ENCODE measurements at places on chromosomes 7 and 10.
A peak's percentile ranks its signal among the peaks of the same experiment; 100 is the strongest.

- DNase-seq, result peak; percentile 20
These were observed 125.2 kb upstream of the RET start for GRCh38 chr10:42951486-42952251.

- no peak for DNase-seq
These were observed 9.4 kb downstream of the FASTK start for GRCh38 chr7:151071032-151071866.

- no peak for DNase-seq
These were observed 8.3 kb upstream of the ZNF783 start for GRCh38 chr7:149253665-149254064.

- DNase-seq, result no peak
These were observed 52.8 kb downstream of the P4HA1 start for GRCh38 chr10:73043766-73044377.

DNA sequence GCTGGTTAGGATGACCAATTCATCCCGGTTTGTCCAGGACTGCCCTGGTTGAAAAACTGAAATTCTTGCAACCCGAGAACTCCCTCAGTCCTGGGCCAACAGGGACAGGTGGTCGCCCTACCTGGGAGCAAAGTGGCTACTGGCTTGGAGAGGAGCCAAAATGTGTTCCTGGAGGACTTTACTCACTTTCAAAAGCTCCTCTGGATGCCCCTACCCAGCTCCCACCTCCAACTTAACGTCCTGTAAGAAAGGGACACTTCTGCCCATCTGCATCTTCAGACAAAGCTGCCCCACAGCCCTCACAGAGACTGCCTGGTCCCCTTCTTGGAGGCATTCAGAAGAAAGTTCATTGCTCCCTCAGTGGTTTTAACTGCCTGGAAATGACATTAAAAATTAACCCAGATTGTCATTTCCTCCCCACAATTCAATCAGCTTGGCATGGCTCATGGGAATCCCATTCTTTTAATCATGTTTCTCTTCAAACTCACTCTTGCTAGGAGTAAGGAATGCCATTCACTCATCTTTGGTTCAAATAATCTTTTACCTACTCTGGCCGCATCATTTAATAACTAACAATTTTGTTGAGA is 24.0 kb upstream of the HSPA12A start:
- no peak for DNase-seq

DNA sequence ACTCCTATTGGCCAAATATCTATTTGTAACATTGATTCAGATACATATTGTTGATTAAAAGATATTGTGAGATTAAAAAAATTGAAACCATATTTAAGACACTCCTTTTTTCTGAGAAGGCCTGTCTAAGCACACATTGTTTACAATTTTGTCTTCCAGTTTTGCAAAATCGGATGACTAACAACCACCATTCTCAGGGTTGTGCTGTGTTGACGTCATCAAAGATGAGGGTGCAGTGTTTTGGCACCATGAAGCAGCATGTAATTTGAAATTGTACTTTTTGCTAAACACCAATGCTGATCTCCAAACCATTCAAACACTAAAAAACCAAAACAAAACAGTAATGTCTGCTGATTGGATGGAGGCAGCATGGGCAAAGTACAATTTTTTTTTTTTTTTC is 7.4 kb downstream of the CREB5 start:
- no peak for DNase-seq

DNA sequence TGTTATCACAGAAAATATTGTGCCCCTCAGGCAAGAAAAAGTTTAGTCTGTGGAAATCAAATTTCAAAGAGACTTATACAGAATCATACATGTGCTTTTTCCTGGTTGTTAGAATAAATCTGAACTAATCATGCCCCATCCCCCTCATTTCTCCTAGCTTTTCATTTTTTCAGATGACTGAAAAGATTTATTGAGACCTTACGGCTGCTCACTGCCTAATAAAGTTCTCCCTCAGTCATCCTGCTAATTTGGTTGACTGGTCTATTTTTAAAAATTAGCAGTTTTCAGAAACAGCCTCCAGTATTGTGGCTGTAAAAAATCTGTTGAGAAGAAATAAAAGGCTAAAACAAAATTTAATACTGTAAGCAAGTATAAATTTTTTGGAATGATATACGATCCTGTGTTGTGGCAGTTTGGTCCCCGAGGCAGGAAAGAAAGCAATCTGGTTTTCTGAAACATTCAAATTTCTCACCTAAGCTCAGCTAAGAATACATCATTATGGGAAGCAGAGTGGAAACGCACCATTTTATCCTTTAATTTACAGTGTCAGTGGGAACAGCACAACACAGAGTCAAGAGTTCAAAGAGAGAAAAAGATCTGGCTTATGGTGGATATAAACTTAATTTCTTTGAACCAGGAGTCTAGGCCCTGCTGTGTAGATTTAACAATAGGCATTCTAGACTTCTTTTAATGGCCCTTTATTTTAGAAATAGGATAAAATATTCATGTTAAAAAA is 144.4 kb downstream of the KCND2 start:
- no peak for DNase-seq

GRCh38 chr7:50292165-50292757 is 12.3 kb upstream of the IKZF1 start:
- DNase-seq, result no peak

GRCh38 chr7:142308326-142308725 is 50.5 kb upstream of the PRSS58 start:
- DNase-seq, result no peak

DNA sequence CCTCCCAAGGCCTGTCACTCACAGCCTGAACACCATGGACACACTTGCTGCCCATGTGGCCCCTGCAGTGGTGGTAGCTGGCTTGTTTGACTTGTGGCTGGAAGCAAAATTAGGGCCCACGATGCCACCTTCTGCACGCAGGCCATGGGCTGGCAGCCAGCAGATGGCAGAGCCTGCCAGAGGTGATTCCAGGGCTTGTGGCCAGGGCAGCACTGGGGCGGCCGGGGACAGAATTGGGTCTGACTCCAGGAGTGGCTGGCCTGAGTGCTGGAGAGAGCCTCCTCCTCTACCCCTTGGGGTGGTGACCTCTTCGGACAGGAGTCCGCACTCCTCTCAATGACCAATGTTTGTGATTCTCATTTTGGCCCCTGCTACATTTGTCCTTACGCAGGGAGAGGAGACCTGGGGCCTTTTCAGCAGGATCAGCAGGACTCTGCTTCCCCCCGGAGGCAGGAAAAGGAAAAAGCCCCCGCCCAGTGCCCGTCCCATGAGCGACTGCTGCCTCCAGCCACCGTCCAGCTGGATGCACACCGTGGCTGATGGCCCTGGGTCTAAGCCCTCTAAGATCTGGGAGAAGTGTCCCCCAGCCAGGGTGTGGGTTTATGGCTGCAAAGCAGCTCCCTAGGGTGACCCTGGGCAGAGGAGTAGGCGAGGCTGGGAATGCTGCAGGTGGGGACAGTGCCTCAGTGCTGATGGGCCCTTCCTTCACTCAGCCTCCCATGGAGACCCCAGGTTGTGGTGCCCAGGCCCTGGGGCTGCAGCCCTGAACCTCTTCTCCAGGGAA is 26.5 kb downstream of the DNAJB12 start:
- peak; percentile 52 for DNase-seq

GRCh38 chr10:30529373-30529998 is 95.5 kb downstream of the MAP3K8 start:
- DNase-seq, result peak; percentile 64

DNA sequence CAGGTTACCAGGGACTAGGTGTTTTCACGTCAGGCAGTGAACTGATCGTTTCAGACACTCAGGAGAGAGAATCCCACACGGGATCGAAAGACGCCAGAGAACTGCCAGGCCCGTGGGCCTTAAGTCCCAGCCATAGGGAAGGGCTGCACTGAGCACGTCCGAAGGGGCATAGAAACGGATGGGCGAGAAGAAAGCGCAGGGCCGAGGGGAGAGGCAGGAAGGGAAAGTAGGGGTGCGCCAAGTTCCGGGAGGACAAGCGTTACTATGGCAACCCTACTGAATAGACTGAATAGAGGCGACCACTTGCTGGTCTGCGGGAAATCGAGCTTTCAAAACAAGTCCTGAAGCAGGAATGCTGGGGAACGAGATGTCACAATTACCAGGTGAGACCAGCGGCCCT is 421.3 kb upstream of the NUPR2 start:
- DNase-seq, result no peak

DNA sequence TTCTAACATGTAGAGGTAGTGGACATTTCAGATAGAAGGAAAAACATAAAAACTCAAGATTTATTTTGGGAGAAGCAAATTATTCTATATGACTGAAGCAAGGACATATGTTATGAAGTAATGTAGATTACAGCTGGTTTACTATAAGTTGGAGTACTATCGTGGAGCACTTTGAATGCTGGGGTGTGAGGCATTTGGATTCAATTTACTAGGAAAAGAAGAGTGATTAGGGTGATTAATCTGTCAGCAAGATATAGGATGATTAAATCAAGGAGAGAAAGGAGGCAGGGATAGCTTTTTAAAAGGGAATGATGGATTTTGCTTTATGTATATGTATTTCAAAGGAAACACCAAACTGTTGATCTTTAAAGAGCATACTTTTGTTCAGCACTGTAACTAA is 318.4 kb upstream of the KAT6B start:
- no peak for DNase-seq

GRCh38 chr7:128407751-128408708 is 1.8 kb downstream of the IMPDH1 start:
- DNase-seq, result no peak

DNA sequence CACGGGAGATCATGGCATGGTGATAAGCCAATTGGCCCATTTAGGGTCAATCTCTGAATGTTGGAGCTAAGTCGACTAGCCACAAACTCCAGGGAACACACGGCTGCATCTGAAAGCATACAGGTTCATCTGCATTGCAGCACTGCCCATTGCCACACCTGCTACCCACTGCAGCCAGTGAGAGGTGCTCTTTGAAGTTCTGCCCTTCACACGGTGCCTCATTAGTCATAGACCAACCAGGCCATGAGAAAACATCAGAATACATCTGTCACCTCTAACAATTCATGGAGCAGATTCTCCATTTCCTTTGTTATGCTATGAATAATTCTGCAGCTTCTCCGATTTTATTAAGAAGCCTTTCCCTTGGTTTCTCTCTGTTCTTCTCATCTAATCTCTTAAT is 65.7 kb upstream of the FAM204A start:
- no peak for DNase-seq

GRCh38 chr7:121105262-121105661 is 116.8 kb downstream of the CPED1 start:
- DNase-seq, result no peak
